Stimulated activated CD4-positive, alpha-beta T cell treated with anti-CD3 and anti-CD28 coated beads, Interleukin-1b, Interleukin-23, amount 100 ng/mL, for 1 hour (primary cell): ENCODE measurements at places on chromosomes 7 and 10.

GRCh38 chr10:61125560-61126170 lies 181.7 kb upstream of the RHOBTB1 start:
- no peak for DNase-seq

GRCh38 chr10:73887294-73888039 lies 13.1 kb upstream of the CAMK2G start:
- DNase-seq: no peak

- DNase-seq: no peak
Measured at GRCh38 chr7:27000496-27000895, 95.3 kb downstream of the HOXA1 start.

DNA sequence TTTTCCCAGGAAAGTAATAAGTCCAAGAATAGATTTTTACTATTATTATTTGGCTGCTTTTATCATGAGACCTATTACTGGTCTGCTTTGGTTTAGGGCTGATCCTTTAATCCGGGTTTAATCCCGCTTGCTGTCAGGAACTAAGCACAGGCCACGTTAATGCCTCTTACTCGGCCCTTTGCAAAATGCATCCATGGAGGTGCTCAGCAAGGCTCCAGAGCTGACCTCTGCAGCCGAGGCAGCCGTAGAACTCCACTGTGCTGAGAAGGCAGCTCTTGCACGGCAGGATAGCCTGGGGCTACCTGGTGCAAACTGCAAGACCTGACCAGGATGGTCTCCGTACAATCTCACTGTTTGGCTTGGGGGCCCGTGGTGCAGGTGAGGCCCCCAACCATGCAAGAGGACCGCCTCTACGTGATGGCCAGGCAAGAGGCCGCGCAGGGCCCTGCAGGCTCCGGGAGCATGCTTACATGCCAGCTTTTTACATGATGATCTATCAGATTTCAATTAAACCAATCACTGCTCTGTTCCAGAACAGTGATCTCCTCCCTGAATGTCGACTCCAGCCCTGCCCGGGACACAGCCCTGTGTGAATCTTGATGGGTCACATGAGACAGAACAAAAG lies 10.4 kb upstream of the CALML3 start:
- DNase-seq: no peak

- DNase-seq: no peak
Measured at GRCh38 chr7:110827287-110827855, 263.6 kb upstream of the LRRN3 start.

DNA sequence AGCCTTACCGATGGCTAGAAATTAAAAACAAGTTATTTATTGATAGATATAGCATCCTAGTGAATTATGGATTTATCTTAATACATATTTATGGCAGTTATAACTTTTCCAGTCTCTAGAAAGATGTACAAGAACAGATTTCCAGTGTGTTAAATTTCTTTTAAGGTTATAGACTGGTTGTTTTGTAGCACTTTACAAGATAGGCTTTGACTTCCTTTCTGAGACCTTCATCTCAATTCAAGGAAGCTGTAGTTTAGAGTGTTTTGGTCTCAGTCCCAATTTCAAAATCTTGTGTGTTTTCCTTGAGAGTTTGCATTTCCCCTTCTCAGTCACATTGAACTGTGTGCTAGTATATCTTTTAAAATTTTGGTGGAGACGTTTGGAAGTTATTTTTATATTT lies 30.1 kb downstream of the PLEKHA1 start:
- no peak for DNase-seq

DNA sequence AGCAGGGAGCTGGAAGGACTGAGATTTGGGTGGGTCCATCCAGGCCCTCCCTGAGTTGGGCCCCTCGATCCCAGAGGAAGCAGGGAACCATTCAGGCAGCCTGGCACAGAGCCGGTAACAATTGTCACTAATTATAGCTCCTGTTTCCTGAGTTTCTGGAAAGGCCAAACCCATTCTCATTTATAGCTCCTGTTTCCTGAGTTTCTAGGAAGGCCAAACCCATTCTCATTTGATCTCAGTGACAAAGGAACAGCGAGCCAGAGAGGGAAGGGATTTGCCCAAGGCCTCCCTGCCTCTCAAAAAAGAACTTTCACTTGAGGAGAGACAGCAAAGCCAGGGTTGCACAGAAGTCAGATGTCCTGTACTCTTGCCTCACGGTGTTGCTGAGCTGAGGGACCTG lies 521.9 kb downstream of the TYW1 start:
- DNase-seq: no peak

GRCh38 chr7:159141167-159141566 lies 3.5 kb downstream of the VIPR2 start:
- DNase-seq: no peak

DNA sequence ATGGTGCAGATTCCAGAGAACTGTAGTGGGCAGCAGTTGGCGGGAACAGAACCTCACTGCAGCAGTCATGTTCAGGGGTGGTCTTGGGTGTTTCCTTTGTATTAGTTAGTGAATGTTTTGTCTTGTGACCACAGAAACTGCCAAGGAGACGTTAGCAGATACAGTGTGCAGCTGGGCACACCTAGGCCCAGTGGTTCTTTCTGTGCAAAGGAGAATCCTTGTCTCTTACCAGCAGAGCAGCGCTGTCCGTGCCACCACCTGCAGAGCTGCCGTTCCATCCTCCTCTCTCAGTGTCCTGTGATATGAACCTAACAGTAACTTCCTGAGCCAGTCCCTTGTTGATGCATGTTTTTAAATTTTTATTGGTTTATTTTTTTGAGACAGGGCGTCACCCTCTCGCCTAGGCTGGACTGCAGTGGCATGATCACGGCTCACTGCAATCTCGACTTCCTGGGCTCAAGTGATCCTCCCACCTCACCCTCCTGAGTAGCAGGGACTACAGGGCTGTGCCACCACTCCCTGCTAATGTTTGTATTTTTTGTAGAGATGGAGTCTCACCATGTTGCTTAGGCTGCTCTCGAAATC lies 60.6 kb downstream of the WDR37 start:
- DNase-seq: no peak

DNA sequence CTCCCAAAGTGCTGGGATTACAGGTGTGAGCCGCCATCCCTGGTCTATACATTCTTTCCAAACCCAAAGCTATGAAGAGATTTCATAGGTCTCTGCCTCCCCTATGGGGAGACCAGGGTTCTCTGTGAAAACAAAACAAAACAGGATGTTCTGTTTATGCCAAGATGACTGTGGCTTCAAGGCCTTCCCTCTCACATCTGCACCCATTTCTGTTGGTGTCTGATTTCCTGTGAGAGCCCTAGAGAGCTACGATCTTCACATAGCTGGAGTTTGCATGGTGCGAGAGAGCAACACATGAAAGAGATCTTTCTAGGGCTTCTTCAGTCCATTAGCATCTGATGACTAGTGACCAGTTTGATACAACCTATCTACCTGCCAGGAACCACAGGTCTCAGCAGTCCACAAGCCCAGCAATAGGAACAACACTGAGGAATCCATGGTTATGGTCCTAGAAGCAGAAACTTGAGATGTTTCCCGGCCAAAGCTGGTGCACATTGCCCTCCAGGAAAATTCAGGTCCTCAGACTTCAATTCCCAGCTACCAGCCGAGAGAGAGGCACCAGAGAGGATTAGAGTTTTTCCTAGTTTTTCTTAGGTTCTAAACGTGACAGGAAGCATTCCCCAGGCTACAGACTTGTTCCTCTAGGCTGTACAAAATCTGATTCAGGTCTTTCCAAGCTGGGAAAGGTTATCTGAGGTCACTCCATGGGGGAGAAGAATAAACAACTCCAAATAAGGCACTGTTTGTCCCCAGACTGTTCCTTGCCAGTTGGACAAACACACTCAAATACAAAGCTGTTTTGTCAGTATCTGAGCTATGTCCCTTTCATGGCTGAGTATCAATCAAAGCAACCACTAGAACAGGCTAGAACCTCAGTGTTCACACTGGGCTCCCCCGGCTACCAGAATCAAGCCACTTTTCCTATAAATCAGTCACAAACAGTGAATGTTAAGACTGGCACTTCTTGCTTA lies 259.7 kb downstream of the CALN1 start:
- no peak for DNase-seq

DNA sequence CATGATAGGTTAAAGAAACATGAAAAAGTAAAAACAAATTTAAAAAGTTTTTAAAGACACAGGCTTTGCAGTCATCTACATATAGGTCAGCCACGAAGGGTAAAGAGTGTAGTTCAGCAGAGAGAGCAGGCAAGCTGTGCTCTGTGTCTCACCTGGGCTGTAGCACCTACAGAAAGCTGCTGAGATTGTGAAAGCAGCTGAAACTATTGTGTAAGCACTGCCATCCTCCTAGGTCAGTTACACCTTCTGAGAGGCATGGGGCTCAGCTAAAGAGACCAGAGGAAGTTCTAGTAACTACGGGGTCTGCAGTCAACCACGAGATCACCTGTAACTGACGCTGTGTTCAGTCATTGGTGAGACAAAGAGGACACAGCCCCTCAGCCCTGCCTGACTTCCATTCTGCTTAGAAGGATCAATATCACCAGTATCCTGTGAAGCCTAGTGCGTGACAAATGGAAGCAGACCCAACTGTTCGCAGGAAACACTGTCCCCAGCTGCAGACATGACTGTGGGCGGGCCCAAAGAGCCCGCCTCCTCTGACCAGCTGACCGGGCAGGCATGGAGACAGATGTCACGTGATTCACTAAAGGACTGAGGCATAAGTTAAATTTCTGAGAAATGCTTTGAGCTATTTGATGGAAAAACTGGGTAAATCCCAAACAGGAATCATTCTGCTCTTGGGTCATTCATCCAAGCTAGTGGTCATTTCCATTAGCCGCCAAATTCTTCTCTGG lies 87.9 kb downstream of the EBF3 start:
- DNase-seq: no peak
